ENCODE measurements at places on chromosomes 1 and 21.

- no peak for DNase-seq
Measured at GRCh38 chr1:161074676-161075368, 5.1 kb upstream of the ARHGAP30 start.

- no peak for DNase-seq
Measured at GRCh38 chr1:222285526-222285925, 262.4 kb downstream of the HHIPL2 start.

GRCh38 chr1:147246044-147246690 lies 3.7 kb downstream of the CHD1L start:
- no peak for DNase-seq

DNA sequence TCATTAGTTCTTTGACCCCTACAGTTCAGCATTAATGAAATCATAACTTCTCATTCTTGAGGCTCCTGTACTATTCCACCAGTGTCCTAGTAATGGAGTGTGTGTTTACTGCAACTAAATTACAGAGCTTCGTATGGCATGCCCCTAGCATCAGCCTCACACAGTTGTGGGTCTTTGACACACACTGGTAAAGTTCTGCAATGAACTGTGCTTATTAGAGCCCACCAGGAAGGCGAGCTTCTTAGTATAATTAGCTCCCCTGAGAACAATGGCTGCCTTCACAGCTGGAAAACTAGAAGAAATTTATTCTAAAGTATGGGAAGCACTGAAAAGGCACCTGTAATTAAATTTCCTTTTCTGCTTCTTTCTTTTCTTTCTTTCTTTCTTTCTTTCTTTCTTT lies 251.1 kb upstream of the RGS18 start:
- no peak for DNase-seq

DNA sequence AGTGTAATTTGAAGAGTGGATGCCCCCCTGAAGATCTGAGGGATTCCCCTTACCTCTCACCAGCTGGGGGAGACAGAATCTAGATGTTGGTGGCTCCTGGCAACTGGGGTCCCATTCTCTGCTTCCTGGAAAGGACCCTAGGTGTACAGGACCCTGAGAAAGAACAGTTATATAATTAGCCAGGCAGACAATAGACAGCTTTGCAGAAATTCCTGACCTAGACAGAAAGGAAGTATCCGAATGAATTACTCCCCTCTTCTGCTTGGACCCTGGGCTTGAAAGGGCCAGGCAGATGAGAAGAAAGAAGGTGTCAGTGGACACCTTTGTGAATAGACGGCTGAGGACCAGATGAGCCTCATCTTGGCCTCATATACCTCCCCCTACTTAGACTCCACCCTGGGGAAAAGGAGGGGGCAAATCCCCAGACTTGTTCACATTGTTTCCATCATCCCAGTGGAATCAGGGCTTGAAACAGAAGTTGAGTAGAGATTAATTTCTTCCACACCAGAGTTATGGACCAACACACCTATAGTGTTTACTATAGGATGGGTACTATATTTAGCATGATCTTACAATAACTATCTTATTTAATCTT lies 1.8 kb upstream of the IQGAP3 start:
- no peak for DNase-seq

GRCh38 chr1:53585129-53585528 lies 125.9 kb downstream of the DMRTB1 start:
- peak; percentile 8 for DNase-seq

DNA sequence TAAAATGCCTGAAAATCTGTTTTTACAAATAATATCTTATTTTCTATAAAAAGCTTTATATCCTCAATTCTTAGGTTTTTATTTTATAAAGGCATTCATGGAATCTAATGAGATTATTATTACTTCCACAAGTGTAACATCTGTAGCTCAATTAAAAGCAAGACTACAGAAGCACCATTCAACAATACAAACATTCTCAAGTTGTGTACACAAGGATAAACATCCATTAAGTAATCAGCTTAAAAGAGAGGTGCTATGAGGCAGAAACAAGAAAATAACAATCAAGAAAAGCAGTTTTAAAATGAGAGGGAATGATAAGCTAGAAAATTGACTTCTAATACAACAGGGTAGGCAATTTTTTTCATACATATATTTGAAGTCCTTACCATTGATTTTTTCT lies 326.1 kb downstream of the MRPL39 start:
- DNase-seq, result no peak

DNA sequence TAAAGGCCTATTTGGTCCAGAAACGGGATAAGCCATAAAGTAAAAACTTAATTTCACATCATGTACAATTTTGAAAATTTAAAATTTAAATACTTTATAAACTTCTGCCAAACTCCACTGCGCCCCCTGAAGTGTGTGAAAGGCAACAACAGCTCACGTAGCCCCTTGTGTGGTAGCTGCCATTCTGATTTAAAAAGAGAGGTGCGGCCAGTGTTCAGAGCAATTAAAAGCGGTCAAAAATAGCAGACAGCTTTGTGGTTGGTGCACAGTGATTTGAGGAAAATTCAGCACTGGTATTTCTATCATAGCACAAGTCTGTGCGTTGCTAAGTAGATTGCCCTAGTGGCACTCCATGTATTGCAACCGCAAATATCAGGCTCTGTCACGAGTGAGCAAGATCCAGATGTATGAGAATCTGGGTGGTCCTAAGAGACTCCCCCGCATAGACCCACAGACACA lies 122.5 kb downstream of the ATG4C start:
- no peak for DNase-seq

DNA sequence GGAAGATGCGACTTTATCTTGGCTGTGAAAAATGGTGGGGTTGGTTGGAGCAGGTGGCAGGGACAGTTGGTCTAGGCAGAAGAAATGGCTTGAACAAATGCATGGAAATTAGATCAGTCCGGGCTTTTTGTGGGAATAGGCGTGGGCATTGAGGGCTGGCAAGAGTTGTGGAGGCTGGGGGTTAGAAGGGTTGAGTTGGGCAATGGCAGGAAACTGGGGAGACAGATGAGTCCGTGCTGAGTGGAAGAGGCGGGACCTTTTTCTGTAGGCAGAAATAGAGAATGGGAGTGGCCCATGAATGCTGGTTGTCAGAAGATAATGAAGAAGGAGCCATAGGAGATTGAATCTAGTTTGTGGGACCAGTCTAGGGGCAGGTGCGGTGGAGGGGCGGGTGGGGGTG lies 6.9 kb downstream of the PDPN start:
- no peak for DNase-seq

DNA sequence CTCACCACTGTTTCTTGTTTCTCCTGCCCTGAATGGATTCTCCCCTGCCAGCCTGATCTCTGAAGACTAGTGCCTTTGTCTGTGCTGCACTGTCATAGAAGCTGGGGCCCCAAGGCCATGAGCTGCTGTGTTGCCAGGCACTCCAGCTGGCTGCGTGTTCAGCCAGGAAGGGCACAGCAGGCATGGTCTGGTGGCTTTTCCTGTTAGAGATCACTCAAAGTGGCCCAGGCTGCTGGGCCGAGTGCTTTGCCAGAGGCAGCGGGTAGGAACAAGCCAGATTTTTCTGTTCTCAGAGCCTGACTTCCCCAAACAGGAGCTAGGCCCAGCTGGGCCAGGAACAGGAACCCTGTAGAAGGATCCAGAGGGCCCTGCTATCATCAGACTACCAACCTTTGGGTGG lies 5.2 kb downstream of the ADPRS start:
- peak; percentile 50 for DNase-seq

DNA sequence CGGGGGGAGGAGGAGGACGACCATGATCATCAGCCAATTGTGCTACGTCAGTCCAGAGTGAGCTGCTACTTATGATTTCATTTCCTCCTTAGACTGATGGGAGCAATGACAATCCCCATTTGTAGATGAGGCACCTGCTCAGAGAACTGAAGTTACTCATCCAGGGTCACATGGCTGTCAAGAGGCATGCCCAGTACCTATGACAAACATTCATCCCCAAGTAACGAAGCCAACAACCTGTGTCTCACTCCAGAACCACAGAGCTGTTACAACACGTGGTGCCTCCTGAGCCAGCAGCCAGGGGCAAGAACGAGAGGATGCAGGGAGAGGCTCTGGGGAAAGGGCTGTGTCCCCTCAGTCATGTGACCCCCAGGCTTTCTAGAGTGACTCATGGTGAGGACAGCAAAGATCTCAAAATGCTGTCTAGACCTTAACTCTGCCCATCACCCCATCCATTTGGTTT lies 93.6 kb downstream of the SIM2 start:
- DNase-seq, result no peak

DNA sequence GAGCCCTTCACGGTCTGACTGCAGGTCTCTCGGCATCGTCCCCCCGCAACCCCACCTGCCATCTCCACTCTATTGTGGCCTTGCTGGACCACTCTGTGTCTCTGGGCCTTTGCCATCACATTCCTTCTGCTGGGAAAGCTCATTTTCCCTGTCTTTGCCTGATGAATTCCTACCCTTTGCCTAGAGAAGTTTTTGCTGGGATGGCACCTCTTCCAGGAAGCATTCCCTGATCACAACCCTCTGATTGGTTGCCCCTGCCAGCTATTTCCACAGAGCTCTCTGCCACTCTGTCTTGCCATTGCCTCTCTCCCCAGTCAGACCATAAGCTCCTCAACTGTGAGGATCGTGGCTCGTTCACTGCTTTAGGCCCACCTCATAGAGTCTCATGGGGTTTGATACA lies 28.9 kb upstream of the GPR37L1 start:
- no peak for DNase-seq

DNA sequence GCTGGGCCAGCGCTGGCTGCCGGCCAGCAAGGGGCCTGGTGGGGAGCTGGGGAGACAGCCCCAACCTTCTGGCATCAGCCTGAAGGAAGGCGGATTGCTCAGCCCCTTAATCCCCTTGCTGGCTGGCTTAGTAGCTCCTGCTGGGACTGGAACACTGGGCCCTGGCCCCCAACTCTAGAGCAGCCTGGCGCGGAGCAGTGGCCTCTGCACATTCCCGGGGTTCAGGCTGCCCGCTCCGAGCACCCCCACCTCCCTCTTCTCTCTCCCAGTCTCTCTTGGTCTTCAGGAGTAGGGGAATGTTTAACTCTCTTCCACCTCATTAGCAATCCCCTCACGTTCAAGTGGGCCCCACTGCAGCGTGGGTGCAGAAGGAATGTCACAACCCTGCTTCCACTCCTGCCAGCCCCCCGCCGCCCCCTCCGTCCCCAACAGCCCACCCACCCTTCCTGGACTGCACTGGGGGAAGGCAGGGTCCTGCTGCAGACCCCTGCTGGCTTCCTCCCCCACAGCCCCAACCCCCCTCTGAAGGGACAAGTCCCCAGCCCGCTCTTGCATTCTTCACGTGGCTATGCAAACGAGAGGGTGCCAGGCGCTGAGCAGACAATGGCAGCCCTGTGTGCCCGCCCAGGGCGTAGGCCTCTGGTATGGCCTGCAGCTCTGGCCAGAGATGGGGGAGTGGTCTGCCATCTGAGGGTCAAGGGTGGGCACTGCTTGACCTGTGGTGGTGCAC lies 980 bp upstream of the CLDN19 start:
- no peak for DNase-seq

DNA sequence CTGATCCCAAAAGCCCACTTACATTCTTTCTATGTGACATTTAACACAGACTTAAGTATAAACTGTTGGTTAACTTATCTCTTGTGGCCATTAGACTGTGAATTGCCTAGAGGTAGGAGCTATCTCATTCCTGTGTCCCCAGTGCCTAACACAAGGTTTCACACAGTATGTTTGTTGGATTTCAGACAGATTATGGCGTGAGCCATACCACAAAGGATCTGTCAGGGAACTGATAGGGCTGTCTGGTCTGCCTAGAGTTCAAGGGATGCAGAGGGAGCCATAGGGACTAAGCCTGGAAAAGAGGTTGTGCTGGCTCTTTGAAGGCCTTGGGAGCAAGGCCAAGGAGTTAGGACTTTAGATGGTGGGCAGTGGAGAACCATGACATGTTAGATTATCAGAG lies 40.0 kb downstream of the MEF2D start:
- no peak for DNase-seq

- no peak for DNase-seq
Measured at GRCh38 chr1:113031171-113031933, 41.6 kb upstream of the LRIG2 start.

DNA sequence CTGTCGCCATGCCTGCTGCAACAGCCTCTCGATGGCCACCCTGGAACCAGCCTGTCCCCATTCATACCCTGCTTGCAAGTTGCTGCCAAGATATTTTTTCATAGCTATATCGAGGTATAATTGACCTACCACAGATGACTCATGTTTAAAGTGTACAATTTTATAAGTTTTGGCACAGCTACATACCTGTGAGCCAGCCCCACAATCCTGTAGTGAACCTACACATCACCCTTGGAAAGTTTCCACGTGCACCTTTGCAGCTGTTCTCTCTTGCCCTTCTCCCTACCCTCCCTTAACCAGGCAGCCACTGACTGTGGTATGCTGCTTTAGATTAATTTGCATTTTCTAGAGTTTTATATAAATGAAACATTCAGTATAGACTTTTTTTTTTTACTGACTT lies 23.0 kb upstream of the KCNJ6 start:
- no peak for DNase-seq
